ENCODE measurements at places on chromosomes 2 and 18.
A peak's percentile ranks its signal among the peaks of the same experiment; 100 is the strongest.

GRCh38 chr2:47724221-47724981, 58.5 kb upstream of the MSH6 start:
- peak; percentile 62 for DNase-seq

DNA sequence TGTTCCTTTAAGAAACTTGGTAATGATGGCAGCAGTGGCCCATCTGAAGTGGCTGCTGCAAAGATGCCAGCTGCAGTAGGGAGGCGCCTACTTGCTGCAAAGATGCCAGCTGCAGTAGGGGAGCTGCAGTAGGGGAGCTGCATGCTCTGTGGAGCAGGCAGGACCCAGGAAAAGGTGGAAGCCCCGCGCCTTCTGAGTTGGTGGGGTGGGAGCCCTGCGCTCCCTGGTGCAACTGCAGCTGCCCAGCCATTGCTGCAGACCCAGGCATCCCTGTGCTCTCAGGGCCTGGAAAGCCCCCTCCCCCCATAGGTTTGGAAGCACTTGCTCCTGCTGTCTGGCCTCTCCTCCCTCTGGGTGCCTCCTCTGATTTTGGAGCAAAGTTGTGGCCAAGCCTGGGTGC, 155.3 kb downstream of the DPP4 start:
- no peak for DNase-seq

GRCh38 chr2:182368446-182368845, 58.4 kb downstream of the PDE1A start:
- DNase-seq: no peak

DNA sequence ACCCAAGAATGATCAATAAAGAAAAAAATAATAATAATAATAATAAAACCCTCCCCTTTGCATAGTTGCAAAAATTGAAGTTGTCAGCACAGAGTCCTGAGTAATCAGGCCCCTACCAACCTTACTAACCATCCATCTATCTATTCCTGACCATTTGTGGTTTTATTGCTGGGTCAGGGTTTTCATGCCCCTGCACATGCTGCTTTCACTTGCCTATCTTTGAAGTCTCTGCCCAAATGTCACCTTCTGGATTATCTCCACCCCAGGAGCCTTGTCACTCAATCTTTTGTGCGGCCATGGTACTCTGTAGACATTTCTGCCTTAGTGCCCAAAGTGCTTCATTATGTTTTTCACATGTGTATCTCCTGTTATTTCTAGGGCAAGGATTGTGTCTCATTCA, 35.1 kb downstream of the SLC30A6 start:
- no peak for DNase-seq

GRCh38 chr18:44601447-44601846, 79.2 kb upstream of the SETBP1 start:
- no peak for DNase-seq

- no peak for DNase-seq
Observed at GRCh38 chr18:27931535-27931934, 245.4 kb downstream of the CDH2 start.

DNA sequence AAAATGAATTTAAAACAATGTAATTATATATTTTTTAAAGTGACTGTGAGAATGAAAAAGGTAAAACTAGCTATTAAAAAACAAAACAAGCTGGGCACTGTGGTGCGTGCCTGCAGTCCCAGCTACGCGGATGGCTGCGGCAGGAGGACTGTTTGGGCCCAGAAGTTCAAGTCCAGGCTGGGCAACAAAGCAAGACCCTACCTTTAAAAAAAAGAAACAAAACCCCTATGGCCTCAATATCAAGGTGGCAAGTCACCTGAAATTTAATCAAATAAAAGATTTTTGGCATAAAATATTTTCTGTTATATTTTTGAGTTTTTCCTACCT, 46.9 kb upstream of the STRN start:
- no peak for DNase-seq

DNA sequence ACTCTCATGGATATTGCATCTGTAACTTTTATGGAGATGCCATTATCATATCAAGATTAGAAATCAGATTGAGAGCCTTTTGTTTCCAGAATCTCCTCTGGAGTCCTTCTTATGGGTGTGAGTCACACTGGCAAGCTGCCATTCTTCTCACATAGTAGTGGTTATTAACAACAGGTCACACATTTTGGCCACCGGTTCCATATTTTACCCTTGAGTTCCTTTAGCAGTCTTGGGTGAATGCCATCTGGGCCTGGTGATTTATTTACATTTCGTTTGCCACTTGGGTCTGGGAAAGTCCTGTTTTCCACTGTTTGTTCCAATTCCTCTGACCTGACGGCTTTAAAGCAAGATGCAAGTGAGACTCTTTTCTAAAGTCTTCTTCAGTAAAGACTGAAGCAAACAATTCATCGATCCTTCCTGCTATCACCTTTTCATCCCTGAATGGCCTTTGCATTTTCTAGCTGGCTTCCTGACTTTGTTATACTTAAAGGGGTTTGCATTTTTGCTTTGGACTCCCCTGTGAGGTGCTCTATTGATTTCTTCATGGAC, 80.5 kb upstream of the CAVIN2 start:
- DNase-seq: no peak

DNA sequence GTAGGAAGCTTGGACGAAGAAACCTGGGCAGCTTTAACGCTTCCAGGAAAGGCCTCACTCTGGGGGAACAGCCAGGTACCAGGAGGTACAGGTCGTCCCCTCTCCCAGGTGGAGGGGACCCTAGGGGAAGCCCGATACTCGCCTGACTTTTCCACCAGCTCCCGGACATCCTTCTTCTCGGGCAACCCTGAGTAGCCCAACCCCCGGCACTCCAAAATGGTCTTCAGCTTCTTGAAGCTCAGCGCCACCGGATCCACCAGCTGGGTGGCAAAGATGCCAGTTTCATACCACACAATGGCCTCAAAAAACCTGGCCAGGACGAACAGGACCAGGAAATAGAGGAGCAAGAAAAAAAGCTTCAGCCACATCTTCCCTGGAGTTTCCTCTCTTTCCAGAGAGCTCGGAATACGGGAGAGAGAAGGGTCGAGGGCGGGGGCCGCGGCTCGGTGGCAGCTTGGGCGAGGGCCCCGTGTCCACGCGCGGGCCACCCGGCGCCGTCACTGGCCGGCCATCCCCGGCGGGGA, 1.1 kb downstream of the RNF103 start:
- no peak for DNase-seq

GRCh38 chr2:237045449-237045848, 40.2 kb upstream of the COPS8 start:
- no peak for DNase-seq

DNA sequence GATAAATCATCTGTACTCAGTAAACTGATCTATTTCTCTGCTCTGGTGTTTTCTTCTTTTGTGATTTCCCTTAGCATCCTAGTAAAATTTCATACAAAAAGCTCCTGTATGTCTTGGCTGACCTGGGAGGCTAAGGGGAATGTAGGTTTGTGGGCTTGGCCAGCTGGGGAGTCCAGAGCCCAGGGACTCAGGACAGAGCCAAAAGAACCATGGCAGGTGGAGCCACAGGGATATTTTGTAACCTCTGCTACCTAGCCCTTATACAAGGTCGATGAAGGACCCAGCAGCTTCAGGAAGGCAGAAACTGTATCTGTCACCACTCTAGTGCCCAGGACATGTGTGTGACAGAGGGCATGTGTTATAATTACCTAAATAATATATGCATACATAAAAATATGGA, 22.7 kb upstream of the ZCCHC2 start:
- DNase-seq: no peak

- DNase-seq: no peak
Observed at GRCh38 chr2:47503481-47504070, 100.6 kb downstream of the MSH2 start.

GRCh38 chr2:129723277-129724020, 256.0 kb upstream of the RAB6C start:
- DNase-seq: no peak

DNA sequence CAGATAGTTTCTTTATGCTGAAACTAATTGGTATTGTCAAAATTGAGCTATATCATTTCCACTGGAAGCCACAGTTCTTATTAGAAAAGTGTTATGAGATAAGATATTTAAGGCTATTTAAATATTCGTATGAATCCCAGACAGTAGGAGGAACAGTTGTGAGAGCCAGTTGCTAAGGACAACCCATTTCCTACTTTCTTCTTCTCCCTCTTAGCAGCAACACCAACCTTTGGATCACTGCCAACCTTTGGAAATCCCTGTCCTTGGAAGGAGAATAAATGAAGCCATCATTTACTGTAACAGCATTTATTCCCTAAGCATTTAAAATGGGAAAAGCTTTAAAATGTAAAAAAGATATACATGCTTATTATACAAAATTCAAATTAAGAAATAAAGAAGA, 85.8 kb downstream of the PLCL1 start:
- DNase-seq: no peak

DNA sequence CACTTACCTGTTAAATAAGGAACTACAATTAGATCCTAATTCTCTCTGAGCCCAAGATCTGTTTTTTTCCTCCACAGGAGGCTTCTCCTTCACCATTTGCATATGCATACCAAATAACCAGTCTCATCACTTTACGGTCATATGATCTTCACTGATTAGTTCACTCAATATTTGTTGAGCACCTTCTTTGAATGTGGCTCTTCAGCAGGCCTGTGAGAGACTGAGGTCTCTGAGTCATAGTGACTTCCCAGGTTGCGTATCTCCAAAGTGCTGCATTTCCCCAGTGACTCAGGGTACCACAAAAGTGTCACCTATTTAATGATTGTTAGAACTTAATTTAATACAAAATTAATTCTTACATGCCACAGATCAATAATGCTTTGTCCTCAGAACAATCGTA, 108.8 kb upstream of the TRIB2 start:
- no peak for DNase-seq

DNA sequence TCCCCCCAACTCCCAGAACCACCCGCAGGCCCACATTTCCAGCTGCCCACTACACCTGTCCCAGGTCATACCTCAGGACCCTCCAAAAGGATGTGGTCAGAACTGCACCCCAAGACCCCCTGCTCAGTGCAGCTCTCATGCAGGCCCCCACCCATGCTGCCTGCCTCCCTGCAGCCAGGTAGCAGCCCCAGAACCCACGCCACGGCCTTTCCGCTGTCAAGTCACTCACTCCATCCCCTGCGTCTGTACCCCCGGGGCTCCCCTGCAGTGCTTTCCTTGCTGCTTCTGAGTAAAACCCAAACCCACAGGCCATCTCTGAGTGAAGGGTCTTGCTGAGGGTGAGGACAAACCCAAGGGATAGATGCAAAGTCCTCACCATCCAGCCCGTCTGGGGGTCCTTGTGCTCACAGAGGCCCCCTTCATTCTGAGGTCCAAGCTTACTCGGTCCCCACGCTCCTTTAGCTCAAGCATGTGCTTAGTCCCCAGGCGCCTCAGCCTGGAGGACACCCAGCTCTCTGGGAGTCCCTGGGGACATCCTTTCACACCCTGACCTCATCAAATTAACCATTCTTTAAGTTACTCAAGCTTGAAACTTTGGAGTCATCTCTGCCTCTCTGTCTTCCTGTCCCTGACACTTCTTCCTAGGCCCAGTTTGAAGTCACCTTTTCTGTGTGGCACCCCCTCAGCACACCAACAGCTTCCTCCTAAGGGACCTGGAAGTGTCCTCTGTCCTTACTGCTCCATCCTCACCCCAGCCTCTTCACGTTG, 130.1 kb downstream of the SMAD7 start:
- DNase-seq: peak; percentile 33

DNA sequence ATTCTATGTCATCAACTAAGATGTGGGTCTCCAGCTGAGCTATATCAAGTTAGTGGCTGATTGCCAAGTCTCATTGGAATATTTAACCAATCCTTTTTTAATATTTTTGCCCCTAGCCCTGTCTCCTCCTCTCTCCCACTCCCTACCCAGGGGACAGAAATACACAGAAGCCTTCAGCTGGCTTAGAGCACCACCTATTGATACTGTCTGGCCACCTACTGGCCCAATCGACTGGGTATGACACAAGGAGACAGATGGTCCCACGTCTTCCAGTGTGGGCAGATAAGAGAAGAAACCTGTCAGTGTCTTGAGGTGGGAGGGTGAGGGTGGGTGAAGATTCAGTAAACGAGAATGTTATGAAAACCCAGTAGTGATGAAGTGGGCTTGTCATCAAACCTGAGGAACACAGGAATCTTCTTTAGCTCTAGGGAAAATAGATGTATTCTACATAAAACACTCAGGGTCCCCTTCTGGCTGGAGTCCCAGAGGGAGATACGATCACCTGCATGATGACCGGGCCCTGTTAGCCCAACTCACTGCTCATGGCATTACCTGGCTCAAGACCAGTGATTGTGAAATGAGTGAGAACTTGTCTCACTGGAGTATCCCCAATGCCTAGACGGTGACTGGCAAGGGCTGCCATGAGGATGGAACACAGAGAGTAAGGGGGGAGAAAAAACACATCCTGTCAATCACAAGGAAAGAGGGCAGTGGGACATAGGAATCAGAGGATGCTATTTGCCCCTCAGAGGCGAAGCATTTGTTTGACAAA, 26.7 kb downstream of the POLR1A start:
- no peak for DNase-seq

DNA sequence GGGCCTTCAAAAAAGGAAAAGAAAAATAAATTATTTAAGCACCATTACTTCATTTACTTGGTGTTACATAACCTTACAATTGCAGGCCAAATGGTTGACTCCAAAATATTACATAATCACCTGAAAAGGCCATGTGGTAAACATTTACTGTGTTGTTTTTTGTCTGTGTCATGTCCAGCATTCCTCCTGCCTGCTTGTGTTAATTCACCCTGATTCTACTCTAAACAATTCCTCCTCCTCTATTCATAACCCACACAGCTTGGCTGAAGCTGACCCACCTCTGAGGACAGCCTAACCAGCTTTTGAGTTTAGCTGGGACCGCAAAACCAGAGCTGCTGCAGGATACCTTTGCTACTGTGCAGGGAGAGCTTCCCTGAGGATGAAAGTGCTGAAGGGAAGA, 35.4 kb downstream of the TMX3 start:
- no peak for DNase-seq

DNA sequence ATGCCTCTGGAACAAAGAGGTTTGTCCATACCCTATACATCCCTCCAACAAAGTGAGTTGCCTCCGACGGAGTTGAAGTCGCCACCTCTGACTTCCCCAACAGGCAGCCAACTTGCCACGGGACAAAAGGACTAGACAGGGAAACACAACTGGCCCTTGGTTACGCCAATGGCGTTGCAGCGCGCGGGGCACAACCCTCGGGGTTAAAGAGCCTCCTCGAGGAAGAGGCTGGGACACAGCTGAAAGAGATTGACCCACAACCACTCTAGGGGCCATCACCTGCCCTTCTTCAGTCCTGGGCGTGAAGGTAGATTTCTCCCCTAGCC, 545 bp downstream of the GTF3C2 start:
- DNase-seq: no peak

DNA sequence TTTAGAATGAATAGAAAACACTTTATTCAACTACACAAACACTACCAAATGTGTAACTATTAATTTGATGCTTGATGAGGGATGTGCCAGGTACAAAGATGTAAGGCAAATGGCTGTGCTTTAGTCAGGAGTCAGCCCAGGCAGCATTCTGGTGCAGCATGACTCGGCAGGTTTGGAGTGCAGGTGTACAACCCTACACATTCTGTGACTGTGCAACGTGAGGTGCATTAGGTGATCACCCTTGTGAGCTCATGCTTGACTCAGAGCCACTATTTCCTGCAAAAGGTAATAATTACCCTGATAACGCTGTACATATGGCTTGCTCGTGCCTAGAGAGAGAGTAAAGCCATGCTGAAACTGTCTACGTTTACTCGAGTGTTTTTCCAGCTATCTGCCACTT, 288.7 kb upstream of the DSEL start:
- DNase-seq: no peak

GRCh38 chr2:164818149-164819136, 23.2 kb downstream of the COBLL1 start:
- no peak for DNase-seq
